ENCODE measurements at places on chromosomes 16 and 17.

GRCh38 chr16:19380328-19380727 is 37.4 kb upstream of the TMC5 start:
- DNase-seq: no peak

DNA sequence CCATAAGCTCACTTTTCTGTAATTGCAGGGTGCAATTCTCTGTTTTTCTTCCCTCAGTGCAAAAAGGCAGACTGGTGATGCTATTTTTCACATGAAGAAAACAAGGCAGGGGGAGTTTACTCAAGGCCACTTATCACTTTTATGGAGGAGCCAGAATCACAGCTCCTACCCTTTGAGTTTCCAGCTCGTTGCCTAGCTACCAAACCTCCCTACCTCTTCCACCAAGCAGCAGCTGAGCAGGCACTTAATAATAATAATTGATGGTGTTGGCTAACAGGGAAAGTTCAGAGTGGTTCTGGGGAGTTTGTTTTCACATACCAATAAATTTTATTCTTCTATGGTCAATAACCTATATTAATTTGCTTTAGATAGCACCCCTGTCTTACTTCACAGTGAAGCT is 31.9 kb upstream of the MPHOSPH6 start:
- DNase-seq: no peak

DNA sequence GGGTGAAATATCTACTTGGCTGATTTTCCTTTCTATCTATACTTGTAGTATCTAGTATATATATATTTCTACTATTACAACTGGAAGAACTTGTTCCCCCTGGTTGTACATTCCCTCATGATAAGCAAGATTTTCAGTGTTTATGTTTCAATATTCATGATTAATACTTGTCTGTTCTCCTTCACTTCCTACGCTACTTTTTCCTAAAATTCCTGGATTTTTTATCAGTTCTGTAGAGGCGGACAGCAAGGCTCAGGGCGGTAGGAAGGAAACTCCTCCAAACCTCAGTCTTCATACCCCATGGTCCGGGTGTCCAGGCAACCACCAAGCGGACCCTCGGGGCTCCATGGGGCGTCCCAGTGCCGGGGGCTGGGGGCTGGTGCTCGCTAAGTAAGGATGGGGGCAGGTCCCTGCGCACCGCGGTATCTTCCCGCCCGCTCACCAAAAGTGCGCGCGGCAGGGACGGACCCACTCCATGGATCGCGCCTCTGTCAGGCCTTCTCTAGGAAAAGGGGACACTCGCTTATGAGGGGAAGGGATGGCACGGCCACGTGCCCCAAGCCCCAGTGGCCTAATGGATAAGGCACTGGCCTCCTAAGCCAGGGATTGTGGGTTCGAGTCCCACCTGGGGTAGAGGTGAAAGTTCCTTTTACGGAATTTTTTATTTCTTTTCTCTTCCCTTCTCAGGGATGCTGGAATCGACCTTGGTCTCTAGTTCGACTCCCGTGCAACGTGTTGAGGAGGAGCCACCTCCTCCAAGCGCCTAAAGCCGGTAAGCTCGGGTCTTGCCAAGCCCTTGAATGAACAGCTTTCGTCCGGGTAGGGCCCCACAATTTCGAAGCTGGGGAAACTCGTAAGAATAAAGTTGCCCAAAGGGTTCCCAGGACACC is 13.2 kb downstream of the ATP5PD start:
- peak; percentile 96 for DNase-seq

- no peak for DNase-seq
Measured at GRCh38 chr16:58471209-58471975, 28.6 kb upstream of the NDRG4 start.

DNA sequence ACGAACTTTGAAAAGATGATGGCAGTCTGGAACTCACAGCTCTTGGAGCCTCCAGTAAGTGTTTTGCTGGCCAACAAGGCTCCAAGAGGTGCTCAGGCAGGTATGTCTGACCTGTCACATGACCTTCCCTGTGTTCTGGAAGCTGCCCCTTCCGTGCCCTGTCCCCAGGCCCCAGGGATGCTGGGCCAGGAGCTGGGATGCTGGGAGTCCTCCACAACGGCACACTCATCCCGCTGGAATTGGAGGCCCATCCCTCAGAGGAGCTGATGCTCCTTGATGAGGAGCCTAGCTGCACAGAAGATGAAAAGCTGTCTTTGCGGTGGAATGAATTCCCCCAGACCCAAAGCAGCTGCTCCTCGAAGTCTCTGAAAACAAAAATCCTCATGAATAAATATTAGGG is 47.8 kb downstream of the HOXB1 start:
- DNase-seq: no peak

GRCh38 chr16:30437511-30438046 is 7.7 kb upstream of the DCTPP1 start:
- no peak for DNase-seq

DNA sequence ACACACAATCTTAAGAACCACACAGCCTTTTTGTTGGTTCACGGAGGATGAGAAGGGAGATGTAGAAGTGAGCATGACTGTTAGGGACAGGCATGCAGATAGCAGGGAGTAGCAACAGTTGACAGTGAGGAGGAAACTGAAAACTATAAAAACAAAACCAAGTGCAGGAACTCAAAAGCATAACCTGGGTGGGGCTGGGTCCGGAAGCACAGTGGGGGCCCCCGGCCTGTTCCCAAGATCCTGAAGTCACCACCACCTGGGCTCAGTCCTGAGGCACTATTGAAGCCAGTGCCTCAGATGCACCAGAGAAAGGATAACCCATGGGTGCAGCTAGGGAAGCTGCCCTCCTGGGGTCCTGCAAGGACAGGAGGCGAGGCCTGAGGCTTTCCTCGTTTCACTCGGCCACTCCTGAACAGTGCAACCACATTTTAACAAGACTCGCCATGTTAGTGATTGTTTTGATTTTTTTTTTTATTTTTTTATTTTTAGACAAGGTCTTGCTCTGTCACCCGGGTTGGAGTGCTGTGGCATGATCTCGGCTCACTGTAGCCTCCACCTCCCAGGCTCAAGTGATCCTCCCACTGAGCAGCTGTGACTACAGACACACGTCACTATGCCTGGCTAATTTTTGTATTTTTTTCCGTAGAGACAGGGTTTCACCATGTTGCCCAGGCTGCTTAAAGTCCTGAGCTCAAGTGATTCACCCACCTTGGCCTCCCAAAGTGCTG is 27.7 kb upstream of the CBX4 start:
- DNase-seq: no peak

DNA sequence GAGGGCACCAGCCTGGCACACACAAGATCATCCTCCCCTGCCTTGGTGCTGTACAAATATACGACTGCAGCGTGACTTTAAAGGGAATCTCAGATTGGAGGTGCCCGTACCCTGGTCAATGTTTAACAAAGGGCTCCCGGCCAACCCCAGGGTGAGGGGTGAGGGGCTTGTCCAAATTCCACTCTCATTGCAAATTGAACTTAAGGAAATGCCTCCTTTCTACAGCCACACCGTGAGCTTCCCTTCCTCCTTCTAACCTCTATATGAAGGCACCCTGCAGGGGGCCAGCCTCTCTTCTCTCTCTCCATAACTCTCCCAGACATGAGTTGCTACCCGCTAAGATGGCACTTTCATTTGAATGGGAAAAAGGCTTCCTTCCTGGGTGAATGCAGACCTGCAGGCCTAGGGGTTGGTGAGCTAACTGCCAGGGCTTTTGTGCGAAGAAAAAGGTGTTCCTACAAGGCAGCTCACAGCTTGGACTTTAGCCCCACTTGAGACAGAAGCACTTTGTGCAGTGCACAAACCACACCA is 76.6 kb downstream of the IRF8 start:
- DNase-seq: no peak
